Endothelial cell of umbilical vein (primary cell): ENCODE measurements at places on chromosomes 5 and 9. TPM values are rescaled to one million over a fixed set of nuclear protein-coding genes. Genes with fewer than 3 reads are reported as not detected.

Gene ANKRD20A1
- 0.47 and 0.56 TPM in 2 replicates for polyA plus RNA-seq

Gene SLC6A3
- not detected in 2 replicates for polyA plus RNA-seq

Gene LECT2
- polyA plus RNA-seq: not detected in 2 replicates

Gene RXFP3
- not detected in 2 replicates for polyA plus RNA-seq

Gene NDUFS4
- 44.9 and 70.4 TPM in 2 replicates for polyA plus RNA-seq

Gene MACROH2A1
- 74.1 and 89.3 TPM in 2 replicates for polyA plus RNA-seq

Gene ASTN2
- polyA plus RNA-seq: 0.80 and 1.0 TPM in 2 replicates

Gene RGS7BP
- 0.43 and 0.51 TPM in 2 replicates for polyA plus RNA-seq

Gene SLC22A5
- 9.3 and 10.1 TPM in 2 replicates for polyA plus RNA-seq

Gene CDHR2
- not detected in 2 replicates for polyA plus RNA-seq

Gene MRPL41
- polyA plus RNA-seq: 50.4 and 90.1 TPM in 2 replicates

Gene PCDHB4
- polyA plus RNA-seq: 0.10 and 0.11 TPM in 2 replicates

Gene TBC1D2
- 4.5 and 6.0 TPM in 2 replicates for polyA plus RNA-seq

Gene SLC6A7
- not detected in 2 replicates for polyA plus RNA-seq

Gene ENC1
- polyA plus RNA-seq: 53.3 and 59.7 TPM in 2 replicates

Gene PCDHA3
- polyA plus RNA-seq: 0.07 and 0.08 TPM in 2 replicates

Gene GMCL2
- not detected in 2 replicates for polyA plus RNA-seq

Gene PCDHB16
- polyA plus RNA-seq: 0.18 and 0.33 TPM in 2 replicates

Gene PHAX
- 22.6 and 33.0 TPM in 2 replicates for polyA plus RNA-seq

Gene EQTN
- not detected in 2 replicates for polyA plus RNA-seq

Gene IL4
- not detected in 2 replicates for polyA plus RNA-seq

Gene ECSCR
- 1,085 and 1,188 TPM in 2 replicates for polyA plus RNA-seq

Gene DMRT2
- not detected in 2 replicates for polyA plus RNA-seq

Gene QRFP
- polyA plus RNA-seq: not detected in 2 replicates

Gene MAMDC2
- polyA plus RNA-seq: 1.1 TPM in 2 replicates

Gene PCDHGA5
- polyA plus RNA-seq: 0.36 and 0.51 TPM in 2 replicates

Gene CCDC152
- polyA plus RNA-seq: 0.29 and 0.48 TPM in 2 replicates

Gene PCDHGB4
- polyA plus RNA-seq: 6.9 and 8.1 TPM in 2 replicates

Gene NR2F1-AS1
- 2.7 and 4.2 TPM in 2 replicates for polyA plus RNA-seq

Gene EDIL3
- 6.5 and 9.1 TPM in 2 replicates for polyA plus RNA-seq

Gene C9orf152
- polyA plus RNA-seq: not detected in 2 replicates

Gene CDX1
- polyA plus RNA-seq: not detected in 2 replicates

Gene CLK4
- polyA plus RNA-seq: 6.8 and 7.0 TPM in 2 replicates

Gene GFI1B
- polyA plus RNA-seq: 0.04 TPM in 1 of 2 replicates, not detected in the other

Gene ACOT12
- not detected in 2 replicates for polyA plus RNA-seq

Gene ARSI
- polyA plus RNA-seq: 0.03 and 0.17 TPM in 2 replicates

Gene SYNPO
- 56.9 and 68.4 TPM in 2 replicates for polyA plus RNA-seq

Gene SMIM33
- not detected in 2 replicates for polyA plus RNA-seq

Gene PCDHGB2
- 1.1 TPM in 2 replicates for polyA plus RNA-seq

Gene MOB3B
- polyA plus RNA-seq: 0.03 TPM in 2 replicates

Gene SURF2
- 14.2 and 16.9 TPM in 2 replicates for polyA plus RNA-seq

Gene EPB41L4B
- 0.10 and 0.11 TPM in 2 replicates for polyA plus RNA-seq

Gene TRIM14
- polyA plus RNA-seq: 4.8 and 4.9 TPM in 2 replicates

Gene INSL6
- not detected in 2 replicates for polyA plus RNA-seq

Gene BTNL9
- 0.33 TPM in 1 of 2 replicates, not detected in the other for polyA plus RNA-seq

Gene PCDHB9
- polyA plus RNA-seq: 0.14 and 0.29 TPM in 2 replicates

Gene SOX30
- polyA plus RNA-seq: not detected in 2 replicates

Gene LIX1
- polyA plus RNA-seq: not detected in 2 replicates

Gene IL17B
- 0.37 TPM in 1 of 2 replicates, not detected in the other for polyA plus RNA-seq

Gene MARVELD2
- 5.3 and 5.7 TPM in 2 replicates for polyA plus RNA-seq

Gene KIAA1191
- polyA plus RNA-seq: 114 TPM in 2 replicates

Gene FNIP1
- polyA plus RNA-seq: 5.6 and 5.9 TPM in 2 replicates

Gene SLIT3
- polyA plus RNA-seq: 0.90 and 1.5 TPM in 2 replicates

Gene BNC2
- polyA plus RNA-seq: 10.4 and 12.1 TPM in 2 replicates

Gene SLC1A3
- polyA plus RNA-seq: 0.13 and 0.36 TPM in 2 replicates

Gene INSL4
- not detected in 2 replicates for polyA plus RNA-seq

Gene MAMDC4
- 3.6 and 4.7 TPM in 2 replicates for polyA plus RNA-seq

Gene PTGDS
- not detected in 2 replicates for polyA plus RNA-seq

Gene PLAC8L1
- polyA plus RNA-seq: 0.80 and 0.99 TPM in 2 replicates
